ENCODE measurements at places on chromosomes 5 and 9.

DNA sequence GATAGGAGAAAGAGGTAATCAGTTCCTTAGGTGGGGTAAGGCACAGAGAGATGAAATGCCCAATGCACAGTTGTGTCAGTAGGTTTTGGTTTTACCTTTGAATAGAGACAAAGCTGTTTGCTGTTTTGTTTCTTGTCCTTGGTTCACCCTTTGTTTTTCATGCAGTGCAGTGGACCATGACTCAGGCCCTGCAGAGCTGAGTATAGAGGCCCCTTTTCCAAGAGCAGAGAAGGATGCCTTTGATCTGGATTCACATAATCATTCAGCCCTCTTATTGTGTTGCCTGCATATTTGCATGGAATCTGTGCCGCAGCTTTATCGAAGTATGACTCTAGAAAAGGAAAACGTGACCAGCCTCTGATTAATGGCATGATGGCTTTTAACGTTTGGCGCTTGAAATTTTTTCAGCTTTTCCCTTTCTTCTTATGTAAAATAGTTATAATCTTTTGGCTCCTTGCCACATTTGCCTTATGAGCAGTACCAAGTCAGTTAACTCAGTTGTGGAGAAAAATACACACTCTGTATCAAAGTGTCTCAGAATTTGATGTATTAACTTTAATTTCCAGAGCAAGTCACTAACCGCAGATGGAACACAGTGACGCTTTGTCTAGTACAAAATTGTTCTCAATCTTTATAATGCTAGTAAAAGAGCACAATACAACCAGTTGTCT, 197.6 kb downstream of the KDM4C start:
- no peak for DNase-seq

DNA sequence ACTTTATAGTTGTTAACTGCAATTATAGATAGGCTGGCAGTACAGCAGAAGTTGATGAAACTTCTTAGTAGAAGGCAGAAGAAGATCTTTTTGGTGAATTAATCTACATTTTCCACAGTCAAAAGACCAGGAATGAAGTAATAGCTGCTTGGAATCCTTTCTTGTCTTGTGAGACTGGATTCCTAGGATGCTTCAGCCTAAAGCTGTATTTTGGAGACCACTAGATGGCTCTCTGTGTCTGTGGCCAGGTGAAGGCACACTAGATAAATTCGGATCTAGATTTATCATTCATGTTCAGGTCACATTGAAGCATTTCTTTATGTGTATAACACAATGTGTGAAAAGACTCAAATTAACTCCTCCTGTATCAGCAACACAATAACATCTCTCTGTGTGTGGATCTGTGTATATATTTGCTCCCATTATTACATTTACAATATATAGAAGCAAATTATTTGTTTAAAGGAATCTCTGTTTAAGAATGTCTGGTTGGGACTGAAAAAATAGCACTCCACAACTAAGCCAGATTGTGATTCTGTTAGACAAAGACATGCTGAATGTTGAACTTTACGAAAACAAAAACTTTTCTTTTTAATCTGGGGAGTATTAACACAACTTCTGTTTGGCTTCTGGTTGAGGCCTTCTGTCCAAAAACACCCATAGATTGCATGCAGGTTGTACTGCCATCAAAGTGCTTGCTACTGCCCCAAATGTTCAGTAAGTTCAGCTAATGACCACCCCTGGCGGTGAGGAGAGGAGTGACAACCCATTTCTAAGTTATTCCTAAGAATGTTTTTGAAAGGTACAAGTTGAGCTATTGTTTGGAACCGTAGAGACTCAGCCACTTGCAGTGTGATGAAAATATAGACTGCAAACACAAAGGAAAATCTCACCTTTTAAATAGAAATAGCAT, 10.6 kb downstream of the GRIN3A start:
- no peak for DNase-seq

DNA sequence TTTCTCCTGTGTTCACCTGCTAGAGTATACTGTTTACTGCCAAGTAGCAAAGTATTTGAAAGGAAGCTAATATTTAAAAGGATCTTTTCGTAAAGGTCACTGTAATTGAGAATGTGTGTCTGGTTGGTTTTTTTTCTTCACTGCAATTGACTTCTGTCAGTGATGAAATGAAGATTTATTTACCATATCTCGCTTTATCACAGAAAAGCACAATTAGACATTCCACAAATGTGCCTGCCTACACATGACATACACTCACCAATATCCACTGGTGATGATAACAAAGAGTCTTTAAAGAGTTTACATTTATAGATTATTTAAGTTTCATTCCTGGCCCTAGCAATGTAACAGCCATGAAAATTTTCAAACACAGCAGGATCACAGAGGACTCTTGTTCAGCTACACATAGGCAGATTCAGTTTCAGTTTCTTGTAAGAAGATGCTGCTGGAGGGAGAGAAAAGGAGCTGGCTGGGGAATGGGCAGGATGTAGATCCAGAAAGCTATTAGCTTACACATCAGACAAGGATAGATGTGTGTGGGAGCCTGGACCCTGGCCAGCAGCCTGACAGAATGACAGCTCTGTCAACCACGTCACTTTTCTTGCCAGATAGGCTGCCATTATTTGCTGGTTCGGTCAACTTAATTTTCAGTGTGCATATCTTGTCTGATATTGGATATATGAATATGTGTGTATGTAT, 104.0 kb downstream of the GDNF start:
- no peak for DNase-seq

- DNase-seq = no peak
These were observed 310.6 kb downstream of the DIRAS2 start for GRCh38 chr9:90331826-90332575.

DNA sequence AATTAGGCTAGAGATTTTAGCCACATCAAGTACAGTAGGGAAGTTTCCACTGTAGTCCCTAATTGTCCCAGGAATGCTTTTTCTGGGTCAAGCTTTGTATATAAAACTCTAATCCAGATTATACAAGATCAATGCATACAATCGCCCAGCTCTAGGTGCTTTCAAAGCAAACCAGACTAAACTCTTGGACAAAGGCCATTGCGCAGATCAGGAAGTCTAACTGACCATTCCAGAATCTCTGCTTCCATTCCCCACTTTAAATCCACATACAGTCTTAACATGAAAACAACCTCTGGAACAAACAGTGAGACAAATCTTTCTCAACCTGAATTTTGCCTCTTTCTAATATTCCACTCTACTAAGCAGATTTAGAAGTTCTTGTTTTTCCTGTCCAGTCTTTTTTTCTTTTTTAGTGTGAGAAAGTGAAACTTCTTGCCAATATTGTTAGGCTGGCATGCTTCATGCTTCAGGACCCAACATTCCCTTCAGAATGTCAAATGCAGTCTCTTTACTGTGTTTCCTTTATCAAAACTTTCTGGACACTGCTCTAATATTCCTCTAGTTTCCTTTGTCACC, 76.1 kb downstream of the ITGA1 start:
- no peak for DNase-seq

GRCh38 chr5:127290019-127290945, at the start of gene MEGF10:
Gene MEGF10 (plus strand): TSS chr5:127290796. CDS start chr5:127331309, 40,513 bp downstream.
- DNase-seq = no peak

GRCh38 chr5:87008751-87009560, 258.7 kb upstream of the RASA1 start:
- no peak for DNase-seq

DNA sequence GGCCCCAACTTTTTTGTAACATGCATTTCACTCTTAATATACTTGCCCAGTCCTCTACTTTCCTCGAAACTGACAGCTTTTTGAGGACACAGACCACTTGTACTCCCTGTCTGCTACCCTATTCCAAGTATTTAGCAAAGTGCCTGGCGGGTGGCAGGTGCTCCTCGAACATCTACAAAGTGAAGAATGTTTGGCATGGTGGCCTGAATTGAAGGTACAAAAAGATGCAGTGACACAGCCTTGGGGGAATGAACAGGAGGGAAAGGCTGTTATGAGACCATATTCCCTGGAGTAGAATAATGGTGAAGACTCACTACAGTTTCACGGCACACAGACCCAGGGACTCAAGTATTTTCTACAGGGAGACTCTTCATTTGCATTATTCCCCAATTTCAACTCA, 590.9 kb downstream of the PRELID2 start:
- no peak for DNase-seq

DNA sequence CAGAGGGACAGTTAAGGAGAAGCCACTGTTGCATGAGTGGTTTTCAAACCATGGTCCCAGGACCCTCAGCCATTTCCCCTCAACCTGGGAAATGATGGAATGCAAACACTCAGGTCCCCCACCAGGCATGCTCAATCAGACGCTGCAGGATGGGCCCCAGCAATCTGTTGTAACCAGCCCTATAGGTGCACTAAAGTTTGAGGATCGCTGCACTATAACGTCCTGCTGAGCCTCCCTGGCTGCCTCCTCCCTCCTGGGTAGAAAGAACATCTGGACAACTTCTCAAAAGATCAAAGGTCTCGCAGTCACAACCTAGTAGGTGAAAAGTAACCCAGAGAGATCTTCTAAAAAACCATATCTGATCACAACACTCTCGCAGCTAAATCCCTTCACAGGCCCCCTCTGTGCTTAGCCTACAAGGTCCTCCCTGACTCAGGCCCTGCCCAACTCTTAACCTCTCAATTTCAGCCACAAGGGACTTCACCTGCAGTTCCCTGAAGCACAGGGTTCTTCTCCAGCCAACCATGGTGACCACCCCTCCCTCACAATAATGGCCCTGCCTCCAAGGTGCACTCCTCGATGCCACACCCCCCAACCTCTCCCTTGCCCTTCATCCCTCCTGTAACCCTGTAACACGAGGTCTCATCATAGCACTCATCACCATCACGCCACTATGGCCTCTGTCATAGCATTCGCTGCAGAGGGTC, 3.5 kb downstream of the SHB start:
- DNase-seq = no peak

Measured in stimulated activated CD8-positive, alpha-beta memory T cell treated with anti-CD3 and anti-CD28 coated beads, Interleukin-15, amount 100 ng/mL, for 1 hour (primary cell).